ENCODE measurements at places on chromosomes 12 and 14. TPM values are rescaled to one million over a fixed set of nuclear protein-coding genes. Genes with fewer than 3 reads are reported as not detected.

The TEAD4 gene
- 50.8 TPM for total RNA-seq

The MGP gene
- total RNA-seq, result not detected

The KCNMB4 gene
- 0.15 TPM for total RNA-seq

The TAS2R14 gene
- 0.27 TPM for total RNA-seq

The RAB35 gene
- total RNA-seq, result 63.0 TPM

The APOF gene
- not detected for total RNA-seq

The SMCO2 gene
- 0.36 TPM for total RNA-seq

The INHBC gene
- total RNA-seq, result not detected

The EIF2S3B gene
- 0.52 TPM for total RNA-seq

The KRT73 gene
- total RNA-seq, result not detected

The AKAP6 gene
- 0.41 TPM for total RNA-seq

The PLEKHD1 gene
- total RNA-seq, result 0.02 TPM

The SYT10 gene
- not detected for total RNA-seq

The BCL2L14 gene
- not detected for total RNA-seq

The PRB2 gene
- total RNA-seq, result not detected

The SIRT4 gene
- 1.6 TPM for total RNA-seq

Data from A549 treated with DMSO at 1 μM for 4 hours (cell line).